Renal pelvis (tissue), 12 donors: ENCODE measurements at places on chromosomes 2 and 18. TPM values are rescaled to one million over a fixed set of nuclear protein-coding genes. Genes with fewer than 3 reads are reported as not detected.

GRCh38 chr2:206518997-206519396 lies 75.7 kb downstream of the ADAM23 start:
- DNase-seq, result no peak

GRCh38 chr2:151808258-151809072 lies 19.8 kb downstream of the ARL5A start:
- no peak for DNase-seq

The DCDC2C gene
- polyA plus RNA-seq, result not detected

DNA sequence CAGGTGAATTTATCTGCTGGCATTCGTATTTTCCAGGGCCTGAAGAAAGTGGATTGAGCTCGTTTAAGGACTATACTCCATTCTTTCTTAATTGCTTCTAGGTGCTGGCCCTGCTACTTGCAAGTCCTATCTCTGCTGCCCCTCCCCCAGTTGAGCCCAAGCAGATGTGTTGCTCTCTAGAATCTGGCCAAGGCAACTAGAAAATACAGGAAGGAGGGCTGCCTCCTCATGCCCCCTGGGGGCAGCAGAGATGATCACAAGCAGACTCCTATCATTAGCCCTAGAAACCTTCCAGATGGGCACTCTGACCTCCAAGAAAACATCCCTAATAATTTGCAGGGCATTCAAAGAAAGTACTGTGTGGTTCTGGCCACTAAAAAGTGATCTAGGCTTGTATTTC lies 72.5 kb upstream of the CYP26B1 start:
- no peak for DNase-seq

The ARMC9 gene
- polyA plus RNA-seq, result 30.6 TPM

DNA sequence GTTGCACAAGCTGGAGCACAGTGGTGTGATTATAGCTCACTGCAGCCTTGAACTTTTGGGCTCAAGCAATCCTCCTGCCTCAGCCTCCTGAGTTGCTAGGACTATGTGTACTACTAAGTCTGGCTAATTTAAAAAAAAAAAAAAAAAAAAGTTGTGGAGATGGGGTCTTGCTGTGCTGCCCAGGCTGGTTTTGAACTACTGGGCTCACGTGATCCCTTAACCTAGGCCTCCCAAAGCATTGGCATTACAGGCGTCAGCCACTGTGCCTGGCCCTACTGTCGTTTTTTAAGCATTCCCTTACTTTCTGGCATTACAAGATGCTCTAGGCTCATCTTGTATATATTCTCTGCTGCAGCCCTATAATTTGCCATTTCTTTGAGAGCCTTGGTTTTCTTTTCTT lies 88.3 kb downstream of the RAPH1 start:
- no peak for DNase-seq

GRCh38 chr18:3610813-3611212 lies 160.8 kb downstream of the TGIF1 start:
- no peak for DNase-seq

GRCh38 chr2:202757339-202757738 lies 114.2 kb downstream of the ICA1L start:
- no peak for DNase-seq

DNA sequence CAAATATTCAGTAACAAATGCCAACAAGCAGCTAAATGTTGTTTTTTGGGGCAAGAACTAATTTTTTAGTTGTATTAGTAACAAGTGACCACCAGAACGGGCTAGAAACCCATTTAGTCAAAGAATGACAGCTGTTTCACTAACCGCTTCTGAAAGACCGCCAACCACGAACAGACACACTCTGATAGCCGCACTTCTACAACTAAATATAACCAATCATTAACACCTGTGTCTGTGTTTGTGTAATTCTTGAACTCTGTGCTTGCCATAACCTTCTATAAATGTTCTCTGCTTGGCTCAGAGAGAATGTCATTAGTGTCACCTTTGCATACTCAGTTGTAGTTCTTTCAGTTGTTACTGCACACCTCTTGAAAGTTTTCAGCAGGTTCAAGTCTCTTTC lies 526.3 kb upstream of the LRRTM1 start:
- no peak for DNase-seq

The SAG gene
- polyA plus RNA-seq, result 0.18 TPM

- DNase-seq, result no peak
Measured at GRCh38 chr18:37122877-37123276, 293.9 kb downstream of the KIAA1328 start.

GRCh38 chr2:176461098-176461808 lies 192.0 kb downstream of the MTX2 start:
- no peak for DNase-seq

GRCh38 chr18:79245517-79246001 lies 150.2 kb upstream of the NFATC1 start:
- DNase-seq, result no peak

DNA sequence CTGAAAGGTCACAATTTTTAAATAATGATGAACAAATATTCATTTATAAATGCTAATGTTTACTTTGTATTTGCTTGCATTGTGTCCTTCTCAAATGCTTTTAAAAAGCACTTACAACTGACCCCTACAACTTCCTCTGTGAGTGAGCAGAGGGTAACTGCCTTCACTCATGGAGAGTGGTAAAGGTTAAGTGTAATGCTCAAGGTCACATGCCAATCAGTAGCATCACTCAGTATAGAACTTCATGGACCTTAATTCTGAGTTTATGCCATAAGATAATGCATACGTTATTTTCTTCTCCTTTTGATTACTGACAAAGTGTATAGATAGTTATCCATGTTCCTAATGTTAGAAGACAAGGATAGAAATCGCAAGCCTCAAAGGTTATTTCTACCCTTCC lies 91.8 kb upstream of the SERTAD2 start:
- no peak for DNase-seq

- peak; percentile 48 for DNase-seq
Measured at GRCh38 chr2:179273461-179273962, 8.9 kb upstream of the SESTD1 start.

The EML6 gene
- 21.9 TPM for polyA plus RNA-seq

DNA sequence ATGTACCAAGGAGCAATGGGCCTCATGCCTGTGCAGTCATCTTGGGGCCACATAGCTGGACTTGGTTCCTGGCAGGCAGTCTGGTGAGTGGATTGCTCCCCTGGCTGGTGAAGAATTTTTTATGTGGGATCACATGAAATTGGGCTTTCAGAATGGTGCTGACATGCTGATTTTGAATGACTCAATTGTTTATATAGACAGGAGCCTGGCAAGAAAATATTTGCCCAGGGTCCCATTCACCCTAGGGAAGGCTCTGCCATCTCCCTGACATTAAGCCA lies 266.9 kb downstream of the DYSF start:
- DNase-seq, result no peak

The TMBIM1 gene
- 90.6 TPM for polyA plus RNA-seq

DNA sequence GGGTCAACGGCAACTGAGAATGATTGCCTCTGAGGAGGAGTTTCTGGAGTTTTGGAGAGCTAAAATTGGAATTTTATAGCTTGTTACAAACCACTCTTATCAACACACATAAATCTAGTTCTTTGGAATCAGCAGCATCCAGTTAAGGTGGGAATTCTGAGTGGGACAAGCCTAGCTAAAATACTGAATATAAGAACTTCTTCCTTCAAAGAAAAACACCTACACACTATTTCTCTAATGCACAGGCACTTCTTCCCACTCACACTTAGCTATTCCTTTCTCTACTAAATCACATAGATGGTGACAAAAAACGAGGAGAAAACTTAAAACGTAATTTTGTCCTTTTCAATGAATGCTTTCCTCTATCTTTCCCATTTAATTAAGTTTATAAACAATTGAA lies 43.4 kb downstream of the FAM98A start:
- DNase-seq, result no peak

DNA sequence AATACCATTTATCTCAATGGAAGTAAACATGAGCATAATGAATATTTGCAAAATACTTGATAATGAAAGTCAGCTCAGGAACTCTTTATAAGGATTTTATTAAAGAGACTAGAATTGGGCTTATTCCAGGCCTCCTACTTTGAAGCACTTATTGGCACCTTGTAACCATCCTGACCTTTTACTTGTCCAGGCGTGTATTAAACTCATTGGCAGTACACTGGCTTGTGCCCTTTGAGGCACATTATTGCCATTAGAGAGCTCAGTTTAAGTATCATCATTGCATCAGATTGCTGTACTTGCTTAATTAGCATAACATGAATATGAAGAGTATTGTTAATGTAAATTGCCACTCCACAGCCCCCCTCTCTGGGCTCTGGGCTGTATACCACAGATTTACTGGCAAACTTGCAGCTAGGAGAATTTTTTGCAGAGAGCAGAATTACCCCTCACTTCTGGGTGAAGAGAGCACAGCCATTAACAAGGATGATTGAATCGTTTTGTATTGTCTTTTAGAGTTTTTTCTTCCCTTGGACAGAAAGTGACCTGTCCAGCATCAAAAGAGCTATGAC lies 72.5 kb downstream of the XIRP2 start:
- DNase-seq, result no peak

DNA sequence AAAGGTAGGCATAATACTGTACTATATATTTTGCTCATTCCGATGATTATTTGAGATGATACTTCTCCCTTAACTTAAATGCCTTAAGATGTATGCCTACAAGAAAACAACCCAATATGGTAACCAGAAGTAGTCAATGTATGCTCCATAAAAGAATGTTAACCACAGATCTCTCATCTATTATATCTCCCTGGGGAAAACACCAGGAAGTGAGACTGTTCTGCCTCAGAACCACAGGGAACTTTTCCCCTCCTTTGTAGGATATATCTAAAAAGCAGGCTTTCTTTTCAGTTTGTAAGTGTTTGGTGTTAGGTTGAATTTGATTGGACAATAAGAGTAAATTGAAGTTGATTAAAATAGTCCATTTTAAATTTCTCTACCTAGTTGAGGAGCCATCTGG lies 1160.5 kb upstream of the NXPH2 start:
- no peak for DNase-seq

DNA sequence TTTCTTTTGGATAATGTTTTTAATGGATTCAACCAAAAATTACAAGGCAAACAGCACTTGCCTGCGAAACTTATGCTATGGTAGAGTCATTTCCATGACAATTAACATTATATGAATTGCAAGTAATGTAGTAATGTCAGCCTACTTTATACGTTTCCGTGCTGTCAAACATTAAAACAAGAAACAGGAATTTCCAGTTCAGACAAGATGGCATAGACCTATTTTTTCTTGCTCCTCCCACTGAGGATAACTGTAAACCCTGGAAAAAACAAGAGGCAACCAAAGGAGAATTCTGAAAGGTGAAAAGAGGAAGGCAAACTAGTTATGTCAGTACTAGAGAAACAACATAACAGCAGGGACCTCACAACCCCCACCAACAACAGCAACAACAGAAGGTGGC lies 170.7 kb downstream of the DIS3L2 start:
- peak; percentile 26 for DNase-seq

DNA sequence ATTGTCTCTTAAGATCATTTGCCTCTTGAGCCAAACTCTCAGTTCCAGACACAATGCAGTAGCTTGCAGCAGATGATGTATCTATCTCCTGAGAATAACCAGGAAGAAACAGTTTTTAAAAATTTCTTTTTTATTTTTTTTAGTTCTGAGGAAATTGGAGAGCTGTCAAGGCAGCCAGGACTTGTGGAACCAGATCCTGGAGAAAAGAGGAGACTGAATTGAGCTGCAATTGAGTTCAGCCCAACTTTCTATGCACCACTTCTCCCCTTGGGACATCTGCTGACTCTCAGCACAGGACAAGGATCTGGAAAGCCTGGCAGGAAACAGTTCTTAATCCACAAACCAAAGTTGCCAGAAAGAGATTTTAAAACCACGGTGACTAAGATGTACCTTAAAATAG lies 13.5 kb upstream of the CSRNP3 start:
- no peak for DNase-seq
